ENCODE measurements at places on chromosomes 16 and 17.

- no peak for DNase-seq
Measured at GRCh38 chr16:59021751-59022150, 287.6 kb upstream of the GOT2 start.

GRCh38 chr17:71402661-71403141 is 718.1 kb upstream of the SOX9 start:
- DNase-seq: no peak

GRCh38 chr17:2571523-2572303 is 21.7 kb upstream of the PAFAH1B1 start:
- no peak for DNase-seq

GRCh38 chr16:10590342-10590741 is 9.9 kb upstream of the EMP2 start:
- no peak for DNase-seq

GRCh38 chr16:67598527-67598926 is 36.2 kb downstream of the CTCF start:
- peak; percentile 60 for DNase-seq

DNA sequence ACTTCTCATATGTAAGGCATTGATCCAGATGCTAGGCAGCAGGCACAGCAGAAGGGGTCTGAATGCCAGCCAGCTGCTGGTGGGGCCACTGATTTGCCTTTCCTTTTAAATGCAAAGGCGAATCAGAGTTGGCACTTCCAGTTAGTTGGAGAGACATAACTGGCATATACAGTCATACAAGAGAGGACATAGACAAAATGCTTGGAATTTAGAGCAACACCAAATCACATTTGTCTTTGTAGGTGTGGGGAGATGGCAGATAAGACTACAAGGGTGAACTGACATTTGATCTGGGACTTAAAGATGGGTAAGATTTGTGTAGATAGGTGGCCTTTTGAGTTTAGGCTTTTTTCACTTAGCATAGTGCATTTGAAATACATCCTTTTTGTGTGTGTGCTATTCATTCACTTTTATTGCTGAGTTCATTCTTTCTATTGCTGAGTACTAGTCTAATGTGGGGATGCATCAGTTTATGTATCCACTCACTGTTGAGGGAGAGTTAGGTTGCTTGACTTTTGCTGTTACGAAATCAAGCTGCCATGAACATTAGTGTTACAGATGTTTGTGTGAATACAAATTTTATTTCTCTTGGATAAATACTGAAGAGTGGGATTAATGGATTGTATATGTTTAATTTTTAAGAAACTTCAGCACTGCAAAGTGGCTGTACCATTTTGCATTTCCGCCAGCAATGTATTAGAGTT is 74.1 kb downstream of the SPECC1 start:
- DNase-seq: peak; percentile 9

DNA sequence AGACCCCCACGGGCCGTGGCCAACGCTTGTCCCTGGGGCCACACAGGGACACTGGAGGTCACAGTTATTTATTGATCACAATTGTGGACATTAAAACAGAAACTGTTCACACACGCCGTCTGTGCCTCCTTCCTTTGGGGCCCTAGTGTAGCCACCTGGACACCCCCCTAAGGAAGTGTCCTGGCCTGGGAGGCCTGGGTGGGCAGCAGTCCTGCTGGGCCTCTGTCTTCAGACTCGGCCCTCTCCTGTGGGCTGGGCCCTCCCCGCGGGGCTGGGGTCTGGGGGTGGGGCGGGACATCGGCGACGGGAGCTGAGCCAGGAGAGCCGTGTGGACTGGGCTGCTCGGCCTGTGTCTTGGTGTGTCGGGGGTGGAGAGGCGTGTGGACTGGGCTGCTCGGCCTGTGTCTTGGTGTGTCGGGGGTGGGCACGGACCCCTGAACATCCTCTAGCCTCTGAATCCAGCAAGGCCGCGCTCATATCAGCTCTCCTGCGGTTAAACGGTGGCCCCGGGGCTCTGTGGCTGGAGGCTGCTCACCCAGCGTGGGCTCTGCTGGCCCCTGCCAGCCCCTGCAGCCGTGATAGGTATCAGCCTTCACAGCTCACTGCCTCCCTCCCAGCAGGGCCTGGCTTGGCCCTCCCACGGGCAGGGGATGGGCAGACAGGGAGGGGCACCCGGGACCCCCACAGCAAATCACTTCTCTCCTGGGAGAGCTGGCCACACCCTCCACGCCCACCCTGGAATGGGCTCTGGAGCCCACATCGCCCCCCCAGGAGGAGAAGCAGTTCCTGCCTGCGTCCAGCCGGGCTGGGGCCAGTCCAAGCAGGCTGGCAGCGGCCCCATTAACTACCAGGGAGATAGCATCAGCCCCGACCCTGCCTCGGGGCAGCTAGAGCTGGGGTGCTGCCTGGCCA is 1.1 kb upstream of the NHLRC4 start:
- no peak for DNase-seq

DNA sequence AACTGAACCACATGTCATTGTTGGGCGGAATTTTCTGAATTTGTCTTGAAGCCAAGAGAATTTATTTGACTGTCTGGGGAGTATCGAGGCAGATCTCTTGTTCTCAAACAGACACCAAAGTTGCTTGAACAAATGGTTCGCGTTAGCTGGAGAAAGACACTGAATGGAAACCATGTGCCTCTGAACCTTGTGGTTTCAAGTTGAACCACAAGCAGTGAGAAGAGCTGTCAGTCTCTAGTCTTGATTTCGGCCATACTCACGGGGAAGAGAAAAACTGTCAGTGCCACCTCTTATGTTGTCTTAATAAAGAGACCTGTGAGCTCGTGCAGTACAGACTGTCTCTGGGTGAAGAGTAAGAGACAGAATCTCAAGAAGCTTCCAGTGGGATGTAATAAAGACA is 886.5 kb upstream of the SOX9 start:
- DNase-seq: no peak

DNA sequence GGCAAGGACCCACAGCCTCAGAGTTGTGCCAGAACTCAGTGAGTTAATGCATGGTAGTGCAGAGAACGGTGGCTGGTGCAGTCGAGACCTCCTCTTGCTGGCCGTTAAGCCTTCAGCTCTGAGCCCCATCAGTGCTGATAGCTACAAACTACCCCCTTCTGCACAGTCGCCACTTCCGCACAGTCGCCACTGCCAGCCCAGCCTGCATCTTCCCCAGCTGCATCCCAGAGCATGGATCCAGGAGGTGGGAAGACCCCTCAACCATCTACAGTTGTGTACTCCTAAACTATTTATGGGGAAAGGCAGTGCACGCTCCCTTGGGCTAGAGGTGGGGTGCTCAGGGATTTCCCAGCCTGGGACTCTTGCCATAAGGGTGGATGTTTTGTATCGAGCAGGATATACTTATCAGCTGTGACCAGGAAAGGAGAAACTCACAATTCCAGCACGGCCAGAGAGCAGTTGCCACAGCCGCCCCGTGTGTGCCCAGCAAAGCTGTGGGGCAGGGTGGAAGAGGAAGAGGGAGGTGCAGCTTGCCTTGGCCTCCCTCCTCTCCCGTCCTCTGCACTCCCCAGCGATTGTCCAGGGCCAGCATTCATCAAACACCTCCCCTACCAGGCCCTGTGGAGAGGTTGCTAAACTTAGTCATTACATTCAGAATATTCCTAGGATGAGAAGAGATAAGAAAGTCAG is 49.5 kb upstream of the CMIP start:
- peak; percentile 70 for DNase-seq

DNA sequence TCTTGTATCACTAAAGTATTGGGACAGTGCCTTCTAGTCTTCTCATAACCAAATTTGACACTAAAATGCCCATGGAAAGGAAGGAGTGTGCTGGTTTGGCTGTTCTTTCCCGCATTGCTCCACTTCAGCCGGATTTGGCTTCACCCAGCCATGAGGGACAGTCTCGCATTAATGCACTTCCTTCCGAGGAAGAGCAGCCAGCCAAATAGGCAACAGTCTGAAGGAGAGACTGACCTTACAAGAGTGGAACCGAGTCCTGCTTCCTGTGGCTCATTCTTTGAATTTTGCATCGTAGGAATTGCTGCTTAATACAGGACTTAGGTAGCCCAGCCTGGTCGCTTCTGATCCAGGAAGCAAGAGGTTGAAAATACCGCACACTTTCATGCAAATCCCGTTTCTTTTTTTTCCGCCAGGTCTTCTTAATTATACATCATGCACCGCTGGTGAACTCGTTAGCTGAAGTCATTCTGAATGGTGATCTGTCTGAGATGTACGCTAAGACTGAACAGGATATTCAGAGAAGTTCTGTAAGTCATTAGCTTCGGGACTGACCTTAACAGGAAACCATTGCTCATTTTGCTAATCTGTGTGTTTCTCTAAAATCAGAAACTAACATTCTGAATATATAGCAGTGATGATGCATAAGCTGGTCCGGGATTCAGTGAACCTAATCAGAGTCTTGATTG is 38.2 kb downstream of the CLEC16A start:
- DNase-seq: no peak

DNA sequence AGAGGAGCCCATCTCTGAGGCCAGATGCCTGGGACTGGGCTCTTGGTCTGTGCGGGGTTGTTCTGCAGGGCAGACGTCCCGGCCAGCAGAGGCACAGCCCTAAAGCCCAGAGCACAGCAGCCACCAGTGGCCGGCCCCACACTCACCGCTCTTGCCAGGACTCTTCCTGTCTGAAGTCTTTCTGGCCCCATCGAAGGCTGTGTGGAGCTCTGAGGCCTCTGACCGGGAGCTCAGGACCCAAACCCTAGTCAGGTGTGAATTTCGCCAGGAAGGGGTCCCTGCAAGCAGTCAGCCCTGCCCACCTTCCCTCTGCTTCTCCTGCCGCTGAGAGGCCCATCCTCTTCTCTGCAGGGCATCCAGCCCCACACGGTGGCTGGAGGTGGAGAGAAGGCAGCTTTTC is 10.7 kb downstream of the ACSF3 start:
- no peak for DNase-seq

- no peak for DNase-seq
Measured at GRCh38 chr17:12856416-12856815, 67.1 kb downstream of the ARHGAP44 start.

DNA sequence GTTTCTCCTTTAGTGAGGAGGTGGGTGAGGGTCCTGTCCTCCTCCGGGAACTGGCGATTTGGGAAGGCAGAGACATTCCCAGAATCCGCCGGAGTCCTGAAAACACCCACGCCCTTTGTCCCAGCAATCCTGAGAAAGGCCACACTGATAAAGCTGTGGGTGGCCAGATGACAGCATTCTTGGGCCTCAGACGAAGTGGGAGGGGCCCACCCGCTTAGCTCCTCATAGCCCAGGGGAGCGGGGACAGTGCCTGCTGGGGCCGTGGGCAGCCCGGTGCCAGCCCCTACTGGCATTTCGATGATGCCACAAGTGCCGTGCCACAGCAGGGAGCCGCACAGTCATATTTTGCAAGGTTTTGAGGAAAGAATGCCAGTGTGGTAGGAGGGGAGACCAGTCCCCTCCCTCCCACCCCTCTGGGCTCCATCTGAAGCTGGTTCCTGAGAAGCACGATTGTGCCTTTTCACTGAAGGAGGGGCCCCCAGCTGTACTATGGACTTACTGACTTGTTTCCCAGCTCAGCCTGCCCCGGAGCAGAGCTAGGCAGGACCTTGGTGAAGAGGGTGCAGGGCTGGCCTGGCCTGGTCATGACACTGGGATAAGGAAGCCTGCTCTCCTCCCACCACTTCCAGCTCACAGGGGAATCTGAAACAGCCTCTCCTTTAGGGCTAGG is 20.9 kb upstream of the MPRIP start:
- peak; percentile 33 for DNase-seq

DNA sequence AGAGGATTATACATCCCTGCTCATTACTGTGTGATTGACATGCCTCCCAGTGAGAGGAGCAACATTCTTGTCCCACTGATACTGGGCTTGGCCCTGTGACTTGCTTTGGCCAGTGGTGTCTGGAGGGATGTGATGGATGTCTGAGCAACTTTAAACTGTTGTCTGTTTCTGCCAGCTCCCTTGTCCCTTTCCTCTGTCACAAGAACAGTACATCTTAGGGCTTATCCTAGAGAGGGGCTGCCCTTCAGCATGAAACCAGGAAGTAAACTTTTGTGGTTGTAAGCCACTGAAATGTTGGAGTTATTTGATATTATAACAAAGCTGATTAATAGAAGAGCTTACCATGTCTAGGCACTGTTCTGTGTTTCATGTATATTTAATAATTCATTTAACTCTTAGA is 82.9 kb upstream of the GPRC5B start:
- no peak for DNase-seq

- DNase-seq: no peak
Measured at GRCh38 chr16:64615630-64616280, 506.1 kb downstream of the CDH11 start.

- no peak for DNase-seq
Measured at GRCh38 chr17:34581446-34582184, 2.2 kb downstream of the TMEM132E start.

DNA sequence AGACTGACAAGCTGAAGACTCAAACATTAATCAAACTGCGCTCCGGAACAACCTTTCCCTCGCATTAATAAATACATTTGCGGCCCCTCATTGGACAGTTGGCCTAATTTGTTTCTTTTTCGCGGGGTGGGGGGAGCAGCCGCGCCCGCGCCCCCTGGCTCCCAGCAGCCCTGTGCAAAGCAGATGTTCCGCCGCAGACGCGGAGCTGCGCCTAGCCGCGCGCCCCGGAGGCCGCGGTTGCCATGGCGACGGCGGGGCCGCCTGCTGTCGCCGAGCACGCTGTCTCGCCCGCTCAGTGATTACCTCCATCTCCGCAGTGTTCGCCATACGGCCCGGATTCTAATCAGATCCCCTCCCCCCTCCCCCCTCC is 25.5 kb downstream of the COPZ2 start:
- DNase-seq: no peak

DNA sequence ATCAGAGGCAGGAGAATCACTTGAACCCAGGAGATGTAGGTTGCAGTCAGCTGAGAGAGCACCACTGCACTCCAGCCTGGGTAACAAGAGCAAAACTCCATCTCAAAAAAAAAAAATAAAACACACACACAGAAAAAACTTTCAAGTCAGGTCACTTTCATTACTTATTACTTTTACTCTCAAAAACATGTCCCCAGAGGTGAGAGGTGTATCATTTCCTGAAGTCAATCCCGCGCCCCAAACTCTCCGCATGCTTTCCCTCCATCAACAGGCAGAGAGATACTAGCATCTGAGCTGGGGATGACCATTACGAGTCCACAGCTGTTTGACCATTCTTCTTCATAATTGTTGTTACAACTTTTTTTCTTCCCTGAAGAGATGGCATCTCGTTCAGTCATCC is 48.7 kb downstream of the YWHAE start:
- DNase-seq: no peak

GRCh38 chr16:55701442-55702319 is 45.9 kb downstream of the SLC6A2 start:
- DNase-seq: peak; percentile 51

- DNase-seq: no peak
Measured at GRCh38 chr17:73031472-73031871, 61.0 kb downstream of the SLC39A11 start.

GRCh38 chr16:16109453-16110110 is 113.7 kb downstream of the ABCC6 start:
- DNase-seq: no peak

GRCh38 chr16:81410643-81411293 is 33.8 kb upstream of the CMIP start:
- peak; percentile 30 for DNase-seq
